Frontal cortex (tissue), 4 donors: ENCODE measurements at places on chromosomes 1 and 21.

DNA sequence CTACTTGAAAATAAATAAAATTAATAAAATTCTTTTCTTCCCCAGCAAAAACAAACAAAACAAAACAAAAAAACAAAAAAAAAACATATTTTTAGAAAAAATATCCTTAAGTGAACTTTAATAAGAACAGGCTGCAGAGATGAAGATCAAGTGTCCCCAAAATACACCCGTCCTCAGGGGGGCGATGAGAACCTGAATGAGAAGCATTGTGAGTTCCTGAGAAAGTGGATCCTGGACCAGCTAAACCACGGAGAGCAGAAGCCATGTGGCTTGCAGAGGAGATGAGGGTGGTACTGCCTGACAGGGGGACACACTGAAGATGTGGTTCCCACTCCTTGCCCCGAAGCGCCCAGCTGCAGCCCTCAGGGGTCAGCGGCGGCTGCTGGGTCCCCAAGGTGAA lies 89.3 kb downstream of the ITPKB start:
- no peak for DNase-seq

GRCh38 chr1:111406321-111406768 lies 21.2 kb downstream of the OVGP1 start:
- DNase-seq: no peak

DNA sequence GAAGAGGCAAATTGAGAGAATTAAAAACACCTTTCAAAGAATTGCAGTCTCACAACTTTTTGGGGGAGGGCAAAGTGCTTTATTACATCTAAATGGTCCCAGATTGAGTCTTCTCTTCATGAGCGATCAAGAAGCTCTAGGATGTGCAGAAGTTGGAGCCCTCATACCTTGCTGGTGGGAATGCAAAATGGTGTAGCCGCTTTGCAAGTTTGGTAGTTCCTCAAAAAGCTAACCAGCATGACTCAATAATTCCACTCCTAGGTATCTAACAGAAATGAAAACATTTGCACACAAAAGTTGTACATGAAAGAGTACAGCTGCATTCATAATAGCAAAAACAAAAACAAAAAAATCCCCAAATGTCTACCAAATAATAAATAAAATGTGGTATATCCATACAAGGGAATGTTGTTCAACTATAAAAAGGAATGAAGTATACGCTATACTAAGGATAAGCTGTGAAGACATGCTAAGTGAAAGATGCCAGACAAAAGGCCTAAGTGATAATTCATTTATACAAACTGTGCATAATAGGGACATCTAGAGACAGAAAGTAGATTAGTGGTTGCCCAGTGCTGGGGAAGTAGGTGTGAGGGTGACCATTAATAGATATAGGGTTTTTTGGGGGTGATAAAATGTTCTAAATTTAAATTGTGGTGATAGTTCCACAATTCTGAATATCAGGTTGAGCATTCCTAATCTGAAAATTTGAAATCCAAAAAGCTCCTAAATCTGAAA lies 55.2 kb downstream of the SELENOF start:
- DNase-seq: no peak

DNA sequence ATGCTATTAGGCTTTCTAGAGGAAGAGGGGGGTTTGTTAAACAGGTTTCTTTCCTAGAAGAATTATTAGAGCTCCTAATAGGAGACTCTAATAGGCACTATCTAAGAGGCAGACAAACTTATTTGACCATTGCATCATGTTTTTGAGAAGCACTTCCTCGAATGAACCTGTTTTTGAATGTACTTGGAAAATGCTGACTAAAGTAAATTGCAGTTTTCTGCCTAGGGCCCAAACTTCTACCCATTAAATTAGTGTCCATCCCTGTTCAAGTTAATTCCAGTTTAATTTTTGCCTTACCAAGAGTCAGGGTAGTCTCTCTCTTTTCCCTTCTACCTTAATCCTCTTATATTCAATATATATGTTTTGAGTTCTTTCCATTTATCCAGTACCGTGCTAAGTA lies 1029.6 kb downstream of the TTLL7 start:
- DNase-seq: no peak

DNA sequence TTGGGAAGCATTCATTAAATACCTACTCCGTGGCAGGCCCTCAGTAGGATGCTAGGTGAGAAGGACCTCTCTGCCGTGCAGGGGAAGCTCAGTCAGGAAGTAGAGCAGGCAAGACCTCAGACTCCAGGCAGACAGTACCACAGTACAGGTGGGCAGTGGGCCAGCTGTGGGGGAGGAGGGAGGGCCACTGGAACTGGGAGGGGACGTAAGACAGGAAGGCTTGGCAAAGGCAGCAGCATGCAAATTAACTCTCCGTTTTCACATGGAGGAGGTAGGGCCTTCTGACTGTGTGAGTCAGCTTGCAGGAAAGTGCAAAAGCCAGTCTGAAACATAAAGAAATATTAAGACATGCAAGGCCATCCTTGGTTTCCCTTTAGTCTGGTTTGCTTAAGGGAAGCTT lies 157.7 kb downstream of the TRIM33 start:
- peak; percentile 32 for DNase-seq

- DNase-seq: peak; percentile 86
Observed at GRCh38 chr1:1959840-1960479, 40.9 kb upstream of the TMEM52 start.
